ENCODE measurements at places on chromosomes 16 and 17.

GRCh38 chr16:64695684-64696083, 426.2 kb downstream of the CDH11 start:
- DNase-seq = peak; percentile 33

DNA sequence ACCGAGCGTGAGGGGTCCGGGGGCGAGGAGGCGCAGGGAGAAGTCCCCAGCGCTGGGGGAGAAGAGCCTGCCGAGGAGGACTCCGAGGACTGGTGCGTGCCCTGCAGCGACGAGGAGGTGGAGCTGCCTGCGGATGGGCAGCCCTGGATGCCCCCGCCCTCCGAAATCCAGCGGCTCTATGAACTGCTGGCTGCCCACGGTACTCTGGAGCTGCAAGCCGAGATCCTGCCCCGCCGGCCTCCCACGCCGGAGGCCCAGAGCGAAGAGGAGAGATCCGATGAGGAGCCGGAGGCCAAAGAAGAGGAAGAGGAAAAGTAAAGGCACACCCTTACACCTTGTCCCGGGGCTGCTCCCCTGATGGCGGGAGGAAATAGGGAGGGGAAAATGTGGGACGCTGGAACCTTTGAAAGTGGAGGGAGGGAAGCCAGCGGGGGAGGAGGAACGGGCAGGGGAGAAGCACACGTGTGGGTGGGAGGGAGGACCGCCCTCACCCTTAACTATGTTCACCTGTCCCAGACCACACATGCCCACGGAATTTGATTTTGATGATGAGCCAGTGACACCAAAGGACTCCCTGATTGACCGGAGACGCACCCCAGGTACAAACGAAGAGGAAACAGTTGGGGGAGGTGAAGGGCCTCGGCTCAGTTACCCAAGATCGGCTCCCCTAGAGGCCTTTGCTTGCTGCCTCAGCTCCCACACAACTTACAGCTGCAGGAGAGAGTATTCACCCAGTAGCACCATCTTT, 916 bp downstream of the PAGR1 start:
- peak; percentile 54 for DNase-seq

DNA sequence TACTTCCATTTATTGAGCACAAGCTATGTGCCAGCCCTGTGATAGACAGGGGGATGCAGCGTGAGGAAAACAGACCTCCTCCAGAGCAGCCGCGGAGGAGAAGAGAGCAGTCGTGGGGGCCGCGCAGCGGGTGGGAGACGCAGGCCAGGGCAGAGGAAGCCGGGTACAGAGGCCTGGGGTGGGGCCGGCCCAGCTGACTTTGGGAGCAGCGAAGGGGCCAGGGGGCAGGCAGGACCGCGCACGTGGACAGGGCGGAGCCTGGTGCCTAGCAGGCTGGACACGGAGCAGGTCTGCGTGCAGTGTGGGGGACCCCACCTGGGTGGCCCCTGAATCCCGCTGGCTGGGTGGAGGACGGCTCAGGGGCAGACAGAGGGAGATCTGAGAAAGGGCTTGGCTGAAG, 46.2 kb downstream of the ZFPM1 start:
- no peak for DNase-seq

- no peak for DNase-seq
Measured at GRCh38 chr17:77329741-77330531, 189.2 kb downstream of the SEC14L1 start.

DNA sequence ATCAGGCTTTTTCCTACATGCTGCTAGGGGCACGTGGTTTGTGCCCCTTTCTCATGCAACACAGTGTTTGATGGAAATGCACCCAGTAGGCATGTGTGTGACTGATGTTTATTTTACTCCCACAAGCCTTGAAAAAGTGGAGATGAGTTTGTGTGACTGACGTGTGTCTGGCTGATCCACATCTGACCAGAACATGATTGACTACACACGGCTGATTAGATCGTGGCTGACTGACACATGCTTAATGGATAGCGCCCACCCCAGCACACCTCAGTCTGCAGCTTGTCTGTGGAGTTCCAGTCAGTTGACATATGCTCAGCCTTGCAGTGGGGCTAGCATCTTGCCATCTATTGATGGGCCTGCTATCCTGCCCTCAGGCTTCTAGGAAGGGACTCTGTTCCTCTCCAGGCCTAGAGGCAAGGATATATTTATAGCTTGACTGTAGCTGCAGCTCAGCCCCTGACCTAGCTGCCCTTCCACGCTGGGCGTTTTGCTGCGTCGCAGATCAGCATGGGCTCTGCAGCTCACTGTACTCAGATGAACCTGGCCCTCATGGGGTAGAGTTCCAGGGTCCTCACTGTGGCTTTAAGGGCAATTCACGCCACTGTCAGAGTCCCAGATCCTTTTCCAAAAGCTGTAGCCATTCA, 112.3 kb downstream of the HS3ST2 start:
- no peak for DNase-seq

DNA sequence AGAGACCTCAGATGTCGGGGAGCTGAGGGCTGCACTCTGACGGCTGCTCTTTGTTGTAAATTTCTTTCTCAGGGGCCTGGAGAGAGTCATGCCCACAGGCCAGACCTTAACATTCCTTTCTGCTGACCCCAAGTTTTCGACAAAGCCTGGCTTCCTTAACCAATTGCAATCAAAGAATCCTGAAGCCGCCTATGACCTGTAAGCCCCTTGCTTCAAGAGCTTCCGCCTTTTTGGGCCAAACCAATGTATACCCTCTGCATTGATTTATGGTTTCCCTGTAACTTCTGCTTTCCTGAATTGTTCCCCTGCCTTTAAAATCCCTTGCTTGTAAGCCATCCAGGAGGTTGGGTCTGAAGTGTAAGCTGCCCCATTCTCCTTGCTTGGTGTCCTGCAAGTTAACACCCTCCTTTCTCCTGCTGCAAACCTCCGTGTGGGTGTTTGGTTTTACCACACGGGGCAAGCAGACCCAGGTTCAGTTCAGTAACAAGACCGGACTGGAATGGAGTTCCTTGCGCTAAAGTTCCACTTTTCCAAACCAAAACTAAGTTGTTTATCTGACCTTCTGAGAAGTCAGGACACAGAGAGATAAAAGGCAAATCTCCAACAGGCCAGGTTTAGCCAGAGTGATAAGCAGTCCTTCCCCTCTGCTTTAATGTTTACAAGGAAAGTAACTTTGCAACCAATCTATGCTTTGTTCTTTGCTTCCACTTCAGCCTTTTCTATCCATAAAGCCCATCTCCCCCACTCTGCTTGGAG, 141.6 kb downstream of the KCNJ12 start:
- no peak for DNase-seq

GRCh38 chr16:85649411-85650134, 36.5 kb downstream of the GSE1 start:
- no peak for DNase-seq

DNA sequence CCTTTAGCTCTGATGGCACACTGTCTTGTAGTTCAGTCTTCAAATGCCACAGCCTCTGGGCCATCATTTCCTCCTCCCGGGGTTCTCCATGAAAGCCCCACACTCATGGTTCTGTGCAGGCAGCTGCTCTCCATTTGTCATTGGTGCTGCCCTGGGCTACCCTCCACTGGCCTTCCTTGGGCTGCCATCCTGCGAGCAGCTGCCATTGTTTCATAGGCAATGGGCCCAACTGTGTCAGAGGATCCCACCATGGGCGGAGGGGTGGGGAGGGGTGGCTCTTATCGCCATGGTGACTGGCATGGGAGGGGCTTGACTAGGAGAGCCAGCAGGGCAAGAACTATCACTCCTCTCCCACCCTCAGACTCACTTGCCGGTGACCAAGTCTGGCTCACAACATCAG, 38.6 kb upstream of the BRD7 start:
- no peak for DNase-seq

- no peak for DNase-seq
Measured at GRCh38 chr17:12348476-12348875, 317.2 kb upstream of the MYOCD start.

- DNase-seq = no peak
Measured at GRCh38 chr17:28843816-28844148, 1.2 kb upstream of the FAM222B start.

- peak; percentile 24 for DNase-seq
Measured at GRCh38 chr16:85557083-85557970, 55.8 kb upstream of the GSE1 start.

DNA sequence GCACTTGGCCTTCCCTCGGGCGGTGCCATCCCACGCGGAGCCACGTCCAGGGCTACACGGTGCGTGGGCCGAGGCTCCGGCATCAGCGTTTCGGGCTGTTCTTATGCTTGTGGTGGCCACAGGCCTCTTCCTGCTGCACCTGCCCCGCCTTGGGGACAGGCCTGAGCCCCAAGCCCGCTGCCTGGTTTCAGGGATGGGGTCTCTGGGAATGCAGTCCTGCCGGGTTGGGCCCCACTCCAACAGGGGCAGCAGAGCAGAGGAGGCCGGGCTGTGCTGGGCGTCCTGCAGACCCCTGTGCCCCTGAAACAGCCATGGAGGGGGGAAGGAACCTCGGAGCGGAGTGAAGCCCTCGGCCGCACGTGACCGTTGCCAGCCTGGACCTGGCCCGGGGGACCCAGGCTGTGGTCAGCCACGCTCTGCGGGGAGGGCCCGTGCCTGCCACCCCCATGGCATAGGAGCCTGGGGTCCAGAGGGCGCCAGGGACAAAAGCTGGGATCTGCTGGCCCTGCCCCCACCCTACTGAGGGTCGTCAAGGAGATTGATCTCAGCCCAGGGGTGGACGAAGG, 453 bp upstream of the WFIKKN1 start:
- no peak for DNase-seq

- no peak for DNase-seq
Measured at GRCh38 chr17:21313320-21313719, 28.8 kb downstream of the MAP2K3 start.

- no peak for DNase-seq
Measured at GRCh38 chr17:45692661-45693060, 91.5 kb upstream of the CRHR1 start.

DNA sequence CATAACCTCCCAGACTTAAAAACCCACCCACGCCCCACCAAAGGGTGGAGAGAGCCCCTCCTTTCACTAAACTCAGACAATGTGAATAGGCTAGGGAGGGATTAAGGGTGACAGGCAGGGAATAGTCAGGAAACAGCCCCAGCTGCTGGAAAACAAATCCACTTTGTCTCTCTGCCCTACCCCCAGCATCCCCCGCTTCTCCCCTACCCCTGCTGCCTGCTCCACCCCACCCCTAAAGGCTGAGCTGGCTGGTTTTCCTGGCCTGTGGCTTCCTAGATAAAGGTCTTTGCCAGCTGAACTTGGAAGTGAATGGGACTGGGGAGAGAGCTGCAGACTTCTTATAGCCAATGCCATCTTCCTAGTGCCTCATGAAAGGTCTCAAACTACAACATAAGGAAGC, 15.0 kb downstream of the CAVIN1 start:
- DNase-seq = no peak

- no peak for DNase-seq
Measured at GRCh38 chr17:5049314-5049841, 14.2 kb upstream of the SLC52A1 start.

GRCh38 chr16:54937671-54938211, 7.1 kb downstream of the IRX5 start:
- DNase-seq = no peak

DNA sequence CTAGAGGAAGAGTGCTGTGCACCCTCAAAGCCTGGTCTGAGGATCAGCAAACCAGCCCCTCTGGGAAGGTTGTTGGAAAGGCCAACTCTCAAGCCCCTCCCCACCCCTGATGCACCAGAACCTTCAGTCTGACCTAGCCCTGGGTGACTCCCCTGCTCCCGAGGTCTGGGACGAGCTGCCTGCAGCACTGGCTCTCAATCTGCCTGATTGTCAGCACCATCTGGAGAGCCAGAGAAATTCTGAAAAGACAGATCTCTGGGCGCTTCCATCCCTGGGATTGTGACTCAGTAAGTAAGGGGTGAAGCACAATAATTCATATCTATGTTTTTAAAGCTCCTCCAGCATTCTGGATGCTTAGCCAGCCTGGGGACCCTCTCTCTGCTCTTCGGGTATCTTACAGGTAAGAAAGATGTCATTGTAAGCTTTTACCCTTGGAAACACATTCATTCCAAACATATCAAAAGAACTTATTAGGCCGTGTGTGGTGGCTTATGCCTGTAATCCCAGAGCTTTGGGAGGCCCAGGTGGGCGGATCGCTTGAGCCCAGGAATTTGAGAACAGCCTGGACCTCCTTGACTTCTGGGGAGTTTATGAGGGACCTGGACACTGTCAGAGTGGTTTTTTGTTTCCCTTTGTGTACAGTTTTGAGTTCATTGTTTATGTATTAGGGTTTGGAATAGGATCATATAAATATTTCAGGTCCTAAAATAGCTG, 147.5 kb downstream of the KCNJ12 start:
- DNase-seq = no peak

DNA sequence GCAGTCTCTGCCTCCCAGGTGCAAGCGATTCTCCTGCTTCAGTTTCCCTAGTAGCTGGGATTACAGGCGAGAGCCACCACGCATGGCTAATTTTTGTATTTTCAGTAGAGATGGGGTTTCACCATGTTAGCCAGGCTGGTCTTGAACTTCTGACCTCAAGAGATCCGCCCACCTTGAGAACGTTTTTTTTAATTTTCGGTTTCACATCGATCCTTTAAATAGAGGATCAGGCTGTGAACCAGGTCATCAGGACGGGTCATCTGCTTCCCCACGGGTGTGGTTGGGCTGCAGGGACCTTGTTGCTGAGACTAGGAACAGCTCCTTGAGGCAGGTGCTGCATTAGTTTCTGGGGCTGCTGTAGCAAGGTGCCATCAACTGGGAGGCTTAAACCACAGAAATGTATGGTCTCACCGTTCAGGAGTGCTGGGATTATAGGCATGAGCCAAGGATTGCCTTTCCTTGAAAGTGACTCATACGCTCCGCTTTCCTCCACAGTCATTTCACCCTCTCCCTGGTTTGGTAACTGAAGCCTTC, 7.9 kb upstream of the NAGPA start:
- DNase-seq = peak; percentile 24

DNA sequence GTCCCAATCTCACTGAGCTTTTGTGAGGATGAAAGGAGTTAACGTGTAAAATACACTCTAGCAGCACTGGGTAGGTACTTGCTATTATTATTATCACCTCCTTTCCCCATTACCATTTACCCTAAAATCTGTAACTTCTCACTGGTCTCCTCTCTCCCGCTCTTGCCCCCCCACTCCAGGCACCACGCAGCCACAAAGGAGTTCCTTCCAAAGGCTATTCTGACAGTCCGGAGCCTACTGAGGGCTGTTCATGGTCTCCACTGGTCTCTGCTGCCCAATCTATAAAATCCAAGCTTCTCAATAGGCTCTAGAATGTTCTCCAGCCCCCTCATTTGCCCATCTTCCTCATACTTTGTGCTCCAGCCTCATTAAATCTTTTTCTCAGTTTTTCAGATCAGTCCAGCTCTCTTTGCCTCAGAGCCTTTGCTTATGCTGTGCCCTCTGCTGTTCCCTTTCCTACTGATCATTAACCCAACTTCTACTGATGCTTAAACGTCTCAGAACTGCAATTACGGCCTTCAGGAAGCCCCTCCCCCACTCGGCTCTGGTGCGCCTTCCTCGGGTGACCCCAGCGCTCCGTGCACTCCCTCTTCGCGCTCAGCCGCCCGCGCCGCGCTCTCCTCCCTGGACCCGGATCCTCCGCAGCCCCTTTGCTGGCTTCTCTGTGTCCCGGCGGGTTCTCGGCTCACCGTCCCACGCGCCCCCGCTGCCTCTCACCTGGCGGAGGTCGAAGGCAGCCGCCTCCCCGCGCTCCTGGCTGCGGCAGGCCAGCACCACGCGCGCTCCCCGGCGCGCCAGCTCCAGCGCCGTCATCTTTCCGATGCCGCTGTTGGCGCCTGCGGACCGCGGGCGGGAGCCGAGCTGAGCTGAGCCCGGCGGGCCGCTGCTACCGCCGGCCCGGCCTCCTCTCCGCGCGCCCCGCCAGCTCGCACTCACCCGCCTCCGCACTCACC, 737 bp downstream of the DHRS13 start:
- DNase-seq = peak; percentile 42
